ENCODE measurements at places on chromosomes 6 and 20.

DNA sequence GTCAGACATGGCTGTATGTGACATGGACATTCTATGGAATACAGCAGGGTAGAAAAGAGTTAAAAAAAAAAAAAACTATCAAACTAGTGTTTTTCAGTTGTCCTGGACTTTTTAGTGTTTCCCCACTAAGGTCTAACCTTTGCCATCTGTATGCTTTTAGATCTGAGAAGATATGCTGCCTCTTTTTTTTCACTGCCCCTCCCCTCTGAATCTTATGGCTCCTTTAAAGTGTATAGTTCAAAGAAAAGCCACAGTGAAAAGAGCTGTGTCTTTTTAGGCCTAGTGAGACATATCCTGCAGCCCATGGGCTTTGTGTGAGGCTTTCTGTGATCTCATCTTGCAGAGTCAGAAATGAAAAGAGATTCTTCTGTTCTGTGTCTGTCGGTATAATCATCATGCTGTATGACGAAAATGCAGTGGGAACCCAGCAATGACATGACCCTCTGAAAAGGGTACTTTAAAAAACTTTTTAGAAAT lies 29.3 kb downstream of the ADGRG6 start:
- DNase-seq, result peak; percentile 64

- DNase-seq, result peak; percentile 2
These were observed 5.1 kb upstream of the TXLNB start for GRCh38 chr6:139296927-139297326.

DNA sequence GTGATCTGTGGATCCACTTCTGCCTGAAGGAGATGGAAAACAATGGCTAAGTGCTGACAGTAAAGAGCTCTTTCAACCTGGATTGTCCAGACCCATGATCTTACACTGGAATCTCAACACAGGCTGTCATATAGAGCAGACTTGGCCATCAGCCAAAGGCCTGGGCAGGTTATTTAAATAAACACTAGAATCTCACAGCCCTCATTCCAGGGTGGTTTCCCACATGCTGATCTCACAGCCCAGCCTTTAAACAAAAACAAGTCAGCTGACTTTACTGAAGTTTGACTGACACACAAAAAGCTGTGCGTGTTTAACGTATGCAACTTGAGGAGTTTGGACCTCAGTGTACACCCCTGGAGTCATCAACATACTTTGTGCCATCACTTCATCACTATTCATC lies 28.4 kb downstream of the SYNDIG1 start:
- DNase-seq, result peak; percentile 24

- DNase-seq, result no peak
These were observed 9.2 kb downstream of the POU3F2 start for GRCh38 chr6:98843271-98844243.

GRCh38 chr6:154650351-154650750 lies 82.9 kb upstream of the SCAF8 start:
- DNase-seq, result no peak

- DNase-seq, result no peak
These were observed 23.8 kb upstream of the TAF8 start for GRCh38 chr6:42026540-42026939.

- no peak for DNase-seq
These were observed 39.1 kb upstream of the PAK5 start for GRCh38 chr20:9877932-9878495.

DNA sequence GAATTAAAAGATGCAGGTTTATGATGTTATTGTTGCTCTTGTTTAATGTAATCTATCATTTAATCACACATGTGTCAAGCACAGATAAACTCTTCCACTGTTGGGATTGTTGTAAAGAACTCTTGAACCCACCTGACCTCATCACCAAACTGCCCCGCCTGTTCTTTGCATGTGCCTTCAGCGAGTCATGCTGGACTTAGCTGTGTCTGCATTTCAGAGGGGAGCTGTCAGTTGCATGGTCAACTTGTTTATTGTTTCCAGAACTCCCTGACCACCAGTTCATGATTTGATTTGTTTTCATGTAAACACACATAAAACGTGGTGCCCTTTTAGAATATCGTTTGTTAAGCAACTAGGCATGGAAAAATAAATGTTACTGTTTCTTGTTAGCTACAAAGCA lies 93.6 kb downstream of the KHDC1L start:
- DNase-seq, result no peak

- DNase-seq, result no peak
These were observed 51.6 kb upstream of the OGFRL1 start for GRCh38 chr6:71236926-71237434.

DNA sequence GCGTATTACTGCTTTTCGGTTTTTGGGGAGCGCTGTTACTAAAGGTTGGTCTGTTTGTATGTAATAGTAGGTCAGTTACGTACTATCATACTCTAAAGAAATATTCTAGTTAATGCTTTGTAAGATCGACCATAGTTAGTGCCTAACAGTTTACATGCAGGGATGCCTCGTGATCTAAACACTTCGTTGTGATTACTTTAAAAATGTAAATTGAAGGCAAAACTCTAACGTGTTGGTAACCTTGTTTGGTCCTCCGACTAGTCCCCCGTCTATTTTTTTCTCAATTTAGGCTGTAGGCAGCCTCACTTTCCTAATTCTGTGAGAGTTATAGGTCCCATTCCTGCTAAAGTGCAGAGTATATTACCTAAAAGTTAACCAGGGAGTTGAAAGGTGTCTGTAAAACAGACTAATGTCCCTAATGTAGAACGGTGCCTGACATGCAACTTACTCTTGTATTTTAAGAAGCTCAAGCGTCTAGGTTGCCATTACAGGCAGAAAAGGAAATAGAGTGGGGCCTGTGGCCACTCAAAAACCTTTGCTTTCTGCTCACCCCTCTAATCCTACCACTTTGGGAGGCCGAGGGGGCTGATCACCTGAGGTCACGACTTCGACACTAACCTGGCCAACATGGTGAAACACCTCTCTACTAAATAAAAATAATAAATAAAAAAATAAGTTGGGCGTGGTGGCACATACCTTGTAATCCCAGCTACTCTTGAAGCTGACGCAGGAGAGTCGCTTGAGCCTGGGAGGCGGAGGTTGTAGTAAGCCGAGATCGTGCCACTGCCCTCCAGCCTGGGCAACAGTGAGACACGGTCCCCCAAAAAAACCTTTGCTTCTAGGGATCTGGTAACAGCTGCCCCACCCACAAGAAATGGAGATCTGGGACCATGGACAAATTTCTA lies 37.8 kb downstream of the HFE start:
- DNase-seq, result peak; percentile 14

DNA sequence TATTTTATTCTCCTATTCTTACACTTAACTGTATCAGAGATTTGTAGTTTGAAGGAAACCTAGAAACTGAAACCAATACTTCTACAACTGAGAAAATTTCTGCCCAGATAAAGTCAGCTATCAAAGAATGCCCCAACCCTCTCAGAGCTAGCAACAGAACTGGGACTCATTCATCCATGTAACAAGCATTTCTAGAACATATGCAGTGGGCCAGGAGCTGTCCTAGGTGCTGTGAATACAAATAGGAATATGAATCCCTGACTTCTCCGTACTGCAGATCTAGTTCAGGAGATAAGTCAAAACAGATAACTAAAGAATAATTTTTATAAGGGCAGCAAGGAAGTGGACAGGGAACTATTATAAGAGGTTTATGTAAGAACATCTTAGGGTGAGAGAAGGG lies 654.1 kb upstream of the NOX3 start:
- no peak for DNase-seq

- peak; percentile 11 for DNase-seq
These were observed 89.5 kb downstream of the SLX4IP start for GRCh38 chr20:10524643-10525042.

DNA sequence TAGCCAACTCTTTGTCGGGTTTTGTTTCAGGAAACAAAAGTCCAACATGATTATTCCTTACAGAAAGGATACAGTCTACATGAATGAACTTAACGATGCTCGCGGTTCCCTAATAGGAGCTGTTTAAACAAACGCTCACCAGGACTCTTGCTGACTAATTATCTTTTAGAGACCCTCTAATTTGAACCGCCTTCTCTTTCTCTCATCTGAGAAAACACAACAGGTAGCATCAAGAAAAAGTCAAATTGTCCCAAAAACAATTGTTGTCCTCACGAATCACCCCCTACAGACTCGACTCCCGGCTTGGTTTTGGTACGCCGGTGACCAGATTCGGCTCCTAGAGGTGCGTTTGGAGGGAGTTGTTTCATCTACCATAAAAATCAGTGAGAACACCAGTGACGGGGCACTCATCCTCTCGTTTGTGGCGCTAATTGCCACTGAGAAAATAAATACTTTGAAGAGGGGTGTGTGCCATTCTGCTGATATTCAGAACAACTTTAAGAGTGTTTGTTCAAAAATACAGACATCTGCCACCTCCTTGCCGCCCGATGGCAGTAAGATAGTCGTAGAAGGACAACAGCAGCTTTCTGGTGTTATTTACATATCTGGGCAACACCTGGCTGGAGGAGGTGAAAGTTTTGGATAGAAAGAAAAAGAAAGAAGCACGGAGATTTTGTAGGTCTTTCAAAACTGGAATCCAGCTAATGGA lies 1.1 kb upstream of the SIM1 start:
- DNase-seq, result peak; percentile 10

DNA sequence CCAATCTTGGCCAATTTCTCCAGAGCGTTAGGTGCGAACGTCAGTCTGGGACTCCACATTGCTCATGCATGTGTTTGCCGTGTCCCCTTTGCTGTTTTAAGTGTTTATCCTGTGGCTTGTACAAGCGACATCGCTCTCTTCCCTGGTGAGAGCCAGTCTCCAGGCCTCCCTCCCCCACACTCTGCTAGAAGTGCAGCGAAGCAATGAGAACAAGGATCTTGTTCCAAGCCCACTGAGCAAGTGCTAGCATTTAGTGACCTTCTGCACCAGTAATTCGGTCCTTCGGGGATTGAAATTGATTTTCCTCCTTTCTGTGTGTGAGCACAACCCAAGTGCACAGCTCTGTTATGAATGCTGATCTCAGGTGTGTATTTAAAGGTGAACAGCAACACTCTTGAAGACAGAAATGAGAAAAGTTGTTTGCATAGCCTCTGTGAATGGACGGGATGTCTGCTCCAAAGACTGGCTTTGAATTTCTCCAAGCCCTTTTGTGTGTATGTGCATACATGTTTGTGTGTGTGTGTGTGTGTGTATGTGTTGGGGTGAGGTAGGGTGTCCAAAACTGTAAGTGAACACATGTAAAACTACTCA lies 29.0 kb downstream of the CD83 start:
- DNase-seq, result no peak

DNA sequence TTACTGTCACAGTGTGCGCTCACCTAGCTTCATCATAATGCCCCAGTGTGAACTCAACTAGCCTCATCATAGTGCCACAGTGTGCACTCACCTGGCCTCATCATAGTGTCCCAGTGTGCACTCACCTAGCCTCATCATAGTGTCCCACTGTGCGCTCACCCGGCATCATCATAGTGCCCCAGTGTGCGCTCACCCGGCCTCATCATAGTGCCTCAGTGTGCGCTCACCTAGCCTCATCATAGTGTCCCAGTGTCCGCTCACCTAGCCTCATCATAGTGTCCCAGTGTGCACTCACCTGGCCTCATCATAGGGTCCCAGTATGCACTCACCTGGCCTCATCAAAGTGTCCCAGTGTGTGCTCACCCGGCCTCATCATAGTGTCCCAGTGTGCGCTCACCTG lies 10.6 kb downstream of the TMEM242 start:
- no peak for DNase-seq

DNA sequence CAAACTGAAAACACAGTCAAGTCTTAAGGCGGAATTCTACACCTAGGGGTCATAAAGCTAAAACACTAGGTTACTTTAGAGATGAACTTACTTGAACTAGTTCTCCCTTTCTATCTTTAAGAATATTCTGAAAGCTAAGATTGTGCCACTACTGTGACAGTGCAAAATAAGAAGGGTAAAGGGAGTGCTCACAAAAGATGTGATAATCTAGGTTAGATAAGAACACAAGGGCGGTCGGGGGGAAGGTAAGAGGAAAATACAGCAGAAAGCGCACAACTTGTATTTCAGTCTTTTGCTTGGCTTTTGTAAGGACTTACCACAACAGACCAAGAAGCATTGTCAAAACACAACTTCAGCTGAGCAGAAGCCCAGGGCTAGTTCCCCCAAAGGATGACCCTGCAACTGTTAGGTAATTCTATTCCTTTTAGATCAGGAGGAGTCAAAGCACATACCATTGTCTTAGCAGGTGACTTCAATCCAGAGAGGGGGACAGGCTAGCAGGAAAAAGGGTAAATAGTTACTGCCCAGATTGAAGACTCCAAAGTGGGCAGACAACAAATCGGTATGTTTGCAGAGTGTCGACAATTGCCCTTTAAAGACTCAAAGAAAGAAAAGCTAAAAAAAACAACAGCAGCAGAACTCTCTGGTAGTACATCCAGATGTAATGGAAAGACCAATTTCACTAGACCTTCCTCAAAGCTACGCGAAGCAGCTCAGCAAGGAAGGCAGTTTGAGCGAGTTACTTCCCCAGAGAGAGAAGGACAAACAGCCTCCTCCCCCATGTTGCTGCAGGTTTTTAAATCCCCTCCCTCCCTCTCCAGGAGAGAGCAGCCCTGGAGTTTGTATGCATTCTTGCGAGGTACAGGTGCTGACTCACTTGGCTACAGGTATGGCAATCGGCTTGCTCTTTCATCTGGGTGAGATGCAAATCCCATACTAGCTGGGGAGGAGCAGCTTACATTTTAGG lies 59.0 kb downstream of the RIPOR2 start:
- DNase-seq, result no peak

- peak; percentile 5 for DNase-seq
These were observed 129.4 kb upstream of the CENPW start for GRCh38 chr6:126210398-126211075.

GRCh38 chr6:35061102-35061615 lies 80.0 kb downstream of the TCP11 start:
- no peak for DNase-seq

DNA sequence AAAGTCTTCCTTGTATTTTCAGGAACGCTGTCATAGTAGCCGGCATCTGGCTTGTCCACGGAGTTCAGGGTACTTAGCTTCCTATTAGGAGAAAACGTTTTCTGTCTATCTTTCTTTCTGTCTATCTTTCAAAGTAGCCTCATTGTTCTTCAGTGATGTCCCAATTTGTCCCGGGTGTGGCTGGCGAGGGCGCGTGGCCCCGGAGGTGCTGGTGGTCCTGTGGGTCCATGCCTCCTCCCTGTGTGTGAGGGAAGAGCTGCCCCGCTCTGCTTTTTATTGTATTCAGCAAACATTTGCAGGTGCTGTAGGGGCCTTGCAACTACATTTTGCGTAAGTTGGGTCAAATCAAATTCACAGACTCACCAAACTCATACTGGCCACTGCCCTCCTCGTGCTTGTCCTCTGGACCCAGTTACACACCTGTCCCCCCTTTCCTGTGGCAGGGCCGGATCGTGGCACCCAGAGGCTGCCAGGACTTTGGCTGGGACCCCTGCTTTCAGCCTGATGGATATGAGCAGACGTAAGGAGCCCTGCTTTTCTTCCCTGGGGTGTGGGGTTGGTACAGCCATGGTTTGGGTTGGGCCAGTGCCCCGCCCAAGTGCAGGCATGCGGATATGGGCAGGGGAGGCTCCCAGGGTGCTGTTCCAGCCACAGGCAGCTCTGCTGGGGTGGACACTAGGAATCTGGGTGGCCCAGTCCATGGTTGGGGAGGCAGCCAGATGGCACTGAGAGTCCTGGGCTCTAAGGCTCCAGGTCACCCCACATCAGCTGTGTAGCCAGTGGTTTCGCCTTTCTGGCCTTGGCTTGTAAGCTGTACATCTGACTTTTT lies 12.3 kb downstream of the ITPA start:
- DNase-seq, result peak; percentile 24

GRCh38 chr6:150403458-150404246 lies 34.8 kb downstream of the IYD start:
- peak; percentile 95 for DNase-seq

- no peak for DNase-seq
These were observed 102.8 kb downstream of the DACT2 start for GRCh38 chr6:168216751-168217191.
